ENCODE measurements at places on chromosomes 2 and 18.

GRCh38 chr18:22347606-22348511 is 69.9 kb downstream of the CTAGE1 start:
- peak; percentile 3 for DNase-seq

DNA sequence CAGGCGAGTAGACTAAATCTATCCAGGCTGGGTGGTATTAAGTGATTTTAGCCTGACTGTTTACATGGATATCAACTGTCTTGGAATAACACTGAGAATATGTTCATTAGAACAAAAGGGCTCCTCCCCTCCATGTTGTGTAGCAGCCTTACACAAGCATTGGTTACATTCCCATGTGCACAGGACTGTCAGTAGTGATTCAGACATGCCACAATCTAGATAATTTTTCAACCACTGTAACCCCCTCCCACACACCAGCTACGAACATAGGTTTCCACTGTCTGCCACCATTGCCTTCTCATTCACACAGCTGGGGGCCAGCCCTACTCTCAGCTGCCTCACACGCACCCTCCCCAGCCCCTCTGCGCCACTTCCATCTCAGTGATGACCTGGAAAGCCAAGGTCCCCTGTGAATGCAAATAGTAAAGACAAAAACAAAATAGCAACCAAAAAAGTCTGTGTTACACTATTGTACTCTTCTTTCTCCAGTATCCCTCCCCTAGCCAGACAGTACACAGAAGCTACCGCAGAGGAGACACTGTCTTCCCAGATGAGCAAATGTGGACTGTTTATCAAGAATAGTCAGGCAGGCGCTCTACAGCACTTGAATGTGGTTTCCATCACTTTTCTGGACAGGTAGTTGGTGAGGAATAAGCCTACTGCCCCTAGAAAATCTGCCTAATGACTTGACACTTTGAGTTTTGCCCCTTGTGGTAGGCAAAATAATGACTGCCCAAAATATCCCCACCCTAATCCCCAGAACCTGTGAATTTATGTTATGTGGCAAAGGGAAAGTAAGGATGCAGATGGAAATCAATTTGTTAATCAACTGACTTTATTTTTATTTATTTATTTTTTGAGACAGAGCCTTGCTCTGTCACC is 27.9 kb upstream of the TYMS start:
- DNase-seq = no peak

DNA sequence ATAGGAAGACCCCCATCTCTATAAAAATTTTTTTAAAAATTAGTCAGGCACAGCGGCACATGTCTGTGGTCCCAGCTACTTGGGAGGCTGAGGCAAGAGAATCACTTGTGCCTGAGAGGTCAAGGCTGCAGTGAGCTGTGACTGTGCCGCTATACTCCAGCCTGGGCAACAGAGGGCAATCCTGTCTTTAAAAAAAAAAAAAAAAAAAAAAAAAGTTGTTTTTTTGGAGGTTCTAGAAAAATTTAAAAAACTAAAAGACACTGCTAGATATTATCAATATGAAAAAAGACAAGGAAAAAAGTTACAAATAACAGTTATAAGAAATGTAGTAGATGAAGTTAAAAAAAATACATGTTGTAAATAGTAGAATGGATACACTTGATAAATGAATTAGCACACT is 56.1 kb upstream of the C2orf15 start:
- peak; percentile 4 for DNase-seq

- DNase-seq = no peak
Observed at GRCh38 chr2:41393621-41394020, 654.2 kb upstream of the PKDCC start.

DNA sequence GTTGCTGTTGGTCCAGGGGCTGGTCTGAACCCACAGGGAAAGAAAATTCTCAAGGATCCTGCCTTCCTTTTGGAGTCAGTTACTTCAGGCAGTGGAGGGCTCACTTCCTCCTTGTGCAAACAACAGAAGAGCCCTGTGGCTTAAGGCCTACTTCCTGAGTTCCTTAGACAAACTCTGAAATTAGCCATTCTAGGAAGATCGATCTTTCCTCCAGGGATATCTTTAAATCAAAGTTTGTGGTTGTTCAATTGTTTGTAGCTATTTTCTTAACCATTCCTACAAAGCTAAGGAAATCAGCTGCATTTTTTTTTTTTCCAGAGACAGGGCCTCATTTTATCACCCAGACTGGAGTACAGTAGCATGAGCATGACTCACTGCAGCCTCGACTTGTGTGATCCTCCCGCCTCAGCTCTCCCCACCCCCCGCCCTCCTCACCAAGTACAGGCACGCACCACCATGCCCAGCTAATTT is 156.0 kb downstream of the TANC1 start:
- peak; percentile 81 for DNase-seq

- DNase-seq = no peak
Observed at GRCh38 chr18:69588301-69588700, 187.6 kb downstream of the DOK6 start.

DNA sequence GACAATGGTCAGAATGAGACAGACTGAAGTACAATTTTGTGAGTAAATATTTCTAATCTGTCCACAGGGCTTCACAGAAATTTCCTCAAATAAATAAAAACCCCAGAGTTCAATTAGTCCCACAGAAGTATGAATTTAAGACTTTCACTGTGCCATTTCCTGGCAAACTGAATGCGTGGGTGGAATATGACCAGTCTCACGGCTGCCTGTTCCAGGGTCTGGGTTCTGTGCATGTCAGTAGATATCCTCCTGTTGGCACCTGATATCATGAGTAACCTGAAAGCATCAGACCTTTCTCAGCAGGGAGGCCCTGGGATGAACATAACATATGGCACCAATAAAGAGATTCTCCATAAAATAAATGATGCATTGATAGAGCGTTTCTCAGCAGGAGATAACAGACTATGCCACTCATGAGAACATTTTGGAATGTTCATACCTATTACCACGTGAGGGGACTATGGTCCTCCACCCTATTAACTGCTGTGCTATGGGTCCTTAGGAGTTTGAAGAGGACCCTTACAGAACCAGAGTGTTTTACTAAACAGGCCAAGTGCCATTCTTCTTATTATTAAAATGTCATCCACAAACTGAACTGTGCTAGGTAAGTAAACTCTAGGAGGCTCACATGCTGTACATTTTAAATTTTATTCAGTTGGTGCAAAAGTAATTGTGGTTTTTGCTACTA is 10.6 kb upstream of the MALL start:
- DNase-seq = no peak

DNA sequence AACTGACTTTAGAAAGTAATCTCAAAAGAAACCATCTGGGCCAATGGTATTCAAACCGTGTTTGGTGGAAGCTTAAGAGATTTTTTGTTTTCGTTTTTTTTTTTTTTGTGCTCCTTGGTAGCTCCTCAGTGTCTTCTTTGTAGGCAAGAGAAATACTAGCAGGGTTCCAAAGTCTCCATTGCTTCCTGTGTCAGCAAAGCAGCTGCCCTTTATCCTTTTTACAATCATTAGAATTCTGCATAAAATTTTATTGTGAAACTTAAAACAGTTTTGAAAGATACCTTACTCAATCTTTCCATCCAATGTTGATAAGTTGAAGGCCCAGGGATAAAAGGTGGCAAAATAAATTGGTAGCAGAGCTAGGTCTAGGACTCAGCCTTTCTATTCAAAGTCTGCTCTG is 479 bp downstream of the IL1F10 start:
- DNase-seq = no peak

- DNase-seq = no peak
Observed at GRCh38 chr2:230757476-230757875, 44.8 kb downstream of the CAB39 start.

- no peak for DNase-seq
Observed at GRCh38 chr18:56139372-56139771, 499.0 kb downstream of the TXNL1 start.

DNA sequence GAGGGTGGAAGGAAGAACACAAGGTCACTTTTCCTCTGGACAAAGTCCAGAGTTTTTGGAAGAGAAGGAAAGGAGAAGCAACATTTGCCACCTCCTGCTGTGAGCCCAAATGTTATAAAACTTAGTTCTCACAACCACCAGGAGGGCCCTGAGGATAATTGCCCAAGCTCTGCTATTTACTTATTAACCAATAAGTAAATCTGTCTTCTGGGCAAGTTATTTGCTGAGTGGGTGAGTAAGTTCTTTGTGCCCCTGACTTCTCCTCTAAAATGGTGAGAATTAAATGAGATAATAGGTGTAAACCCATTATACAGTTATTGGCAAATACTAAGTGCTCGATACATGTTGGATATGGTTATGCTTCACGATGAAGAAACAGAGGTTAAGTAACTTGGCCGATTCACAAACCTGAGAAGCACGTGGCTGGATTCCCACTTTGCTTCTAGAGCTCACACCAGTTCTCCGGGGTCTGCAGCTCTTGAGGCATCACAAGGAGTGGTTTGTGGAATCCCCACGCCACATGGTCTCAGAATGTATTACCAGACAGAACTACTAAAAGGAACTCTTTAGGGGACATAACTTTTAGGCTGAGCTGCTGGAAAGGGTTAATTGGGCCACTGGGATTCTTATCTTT is 164.1 kb downstream of the MYCN start:
- DNase-seq = no peak

- DNase-seq = peak; percentile 57
Observed at GRCh38 chr2:236175548-236176150, 7.5 kb upstream of the GBX2 start.

GRCh38 chr2:43262951-43263350 is 36.5 kb upstream of the ZFP36L2 start:
- no peak for DNase-seq

DNA sequence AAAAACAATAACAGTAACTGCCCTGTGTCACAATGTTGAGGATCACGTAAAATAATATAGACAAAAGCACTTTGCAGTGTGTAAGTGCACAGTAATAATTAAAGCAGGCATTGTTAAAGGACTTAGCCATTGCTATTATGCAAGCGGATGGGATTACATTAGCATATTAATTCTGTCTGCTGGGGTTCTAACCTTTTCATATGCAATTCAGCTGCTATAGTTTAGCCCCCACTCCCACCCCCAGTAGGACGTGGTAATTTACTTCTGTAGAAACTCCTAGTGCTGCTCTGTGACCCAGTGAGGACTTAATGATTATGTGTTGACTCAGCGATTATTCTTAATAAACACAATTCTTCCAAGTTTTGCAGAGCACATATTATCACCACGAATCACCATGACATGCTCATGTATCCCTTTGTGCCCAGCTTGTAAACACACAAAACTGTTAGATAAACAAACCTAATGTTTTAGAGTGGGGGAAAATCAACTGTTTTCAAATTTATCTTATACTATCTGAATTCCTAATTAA is 5.1 kb upstream of the ADAM23 start:
- DNase-seq = no peak

- no peak for DNase-seq
Observed at GRCh38 chr18:74825460-74825859, 227.8 kb downstream of the ZNF407 start.

DNA sequence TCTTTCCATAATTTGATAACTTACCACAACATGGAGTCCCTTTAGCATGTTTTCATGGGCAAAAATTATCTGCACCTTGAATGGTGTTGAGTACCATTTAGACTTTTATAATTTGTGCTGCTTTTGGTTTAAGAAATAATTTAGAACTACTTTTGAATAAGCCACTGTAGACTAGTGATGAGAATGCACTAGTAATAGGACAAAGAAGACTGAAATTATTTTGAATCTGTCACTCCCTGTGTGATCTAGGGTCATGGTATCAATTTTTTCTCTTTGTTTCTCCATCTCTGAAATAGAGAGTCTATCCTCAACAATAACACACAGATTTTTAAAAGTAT is 37.7 kb downstream of the EFEMP1 start:
- no peak for DNase-seq

GRCh38 chr2:241728627-241729026 is 5.8 kb upstream of the D2HGDH start:
- DNase-seq = no peak

GRCh38 chr18:54958704-54959625 is at the start of gene CCDC68:
TSS of gene CCDC68 (minus strand) at chr18:54959461. CDS start at chr18:54942791, 16,670 bp downstream.
- DNase-seq = peak; percentile 33

DNA sequence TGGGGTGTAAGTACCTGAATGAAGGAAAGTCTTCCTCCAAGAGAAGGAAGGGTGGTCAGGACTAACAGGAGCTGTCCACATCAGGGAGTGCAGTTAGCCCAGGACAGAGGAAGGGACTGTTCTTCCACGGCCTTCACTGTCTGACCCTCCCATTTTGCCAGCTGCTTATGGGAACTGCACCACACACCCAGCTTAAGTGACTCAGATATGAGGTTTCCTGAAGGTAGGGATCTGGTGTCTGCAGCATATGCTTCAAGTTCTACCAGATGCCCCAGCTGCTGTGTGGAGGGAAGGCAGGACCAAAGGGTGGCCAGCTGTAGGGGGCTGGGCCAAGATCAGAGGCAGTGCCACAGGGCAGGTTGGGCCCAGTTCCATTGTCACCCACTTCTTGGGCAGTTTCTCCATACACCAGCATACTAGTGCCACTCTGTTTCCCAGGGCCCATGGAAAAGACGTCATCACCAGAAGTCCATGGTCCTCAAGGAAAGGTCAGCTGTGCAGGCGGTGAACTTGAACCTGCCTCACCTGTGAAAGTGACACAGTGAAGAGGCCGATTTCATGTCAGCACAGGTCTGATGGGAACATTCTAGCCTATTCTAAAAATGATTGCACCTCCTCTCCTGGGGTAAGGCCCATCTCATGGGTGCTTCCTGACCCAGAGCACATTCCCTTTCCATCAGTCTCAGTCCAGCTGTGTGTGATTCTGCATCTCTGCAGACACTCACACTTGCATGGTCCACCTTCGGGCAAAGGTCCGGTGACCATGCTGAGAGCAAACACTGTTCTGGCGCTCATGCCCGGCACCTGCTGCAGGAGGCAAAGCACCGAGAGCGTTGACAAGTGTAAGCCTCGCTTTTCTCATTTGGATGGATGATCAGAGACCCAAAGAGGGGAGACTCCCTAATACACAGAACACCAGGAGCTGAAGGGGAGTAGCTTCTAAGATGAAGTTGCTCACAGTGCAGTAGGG is 68.0 kb downstream of the ACAA2 start:
- no peak for DNase-seq

- DNase-seq = no peak
Observed at GRCh38 chr18:2907550-2908135, 60.8 kb downstream of the EMILIN2 start.

DNA sequence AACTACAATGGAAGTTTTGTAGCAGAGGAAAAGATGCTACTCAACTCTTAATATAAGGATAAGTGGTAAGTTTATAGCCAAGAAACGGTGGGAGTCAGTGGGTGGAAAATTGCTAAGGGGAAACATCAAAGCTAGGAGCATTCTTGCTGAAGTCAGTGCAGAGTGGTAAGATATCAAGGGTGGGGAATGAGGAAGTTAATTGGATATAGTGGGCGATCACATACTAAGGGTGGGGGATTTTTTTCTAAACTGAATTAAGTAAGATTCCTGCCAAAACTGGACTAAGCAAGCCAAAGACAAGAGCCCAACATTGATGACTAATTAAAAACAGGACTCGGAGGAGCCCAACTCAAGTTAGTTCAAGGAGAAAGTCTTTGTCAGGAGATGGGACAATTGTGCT is 525.4 kb downstream of the CCDC85A start:
- DNase-seq = no peak

- no peak for DNase-seq
Observed at GRCh38 chr2:126303113-126303512, 352.8 kb upstream of the GYPC start.

- no peak for DNase-seq
Observed at GRCh38 chr2:45942237-45942738, 290.8 kb downstream of the PRKCE start.

- DNase-seq = peak; percentile 55
Observed at GRCh38 chr2:9693196-9693491, 62.3 kb upstream of the YWHAQ start.

GRCh38 chr2:67752969-67753368 is 309.8 kb downstream of the C1D start:
- no peak for DNase-seq
